ENCODE measurements at places on chromosomes 2 and 18.

DNA sequence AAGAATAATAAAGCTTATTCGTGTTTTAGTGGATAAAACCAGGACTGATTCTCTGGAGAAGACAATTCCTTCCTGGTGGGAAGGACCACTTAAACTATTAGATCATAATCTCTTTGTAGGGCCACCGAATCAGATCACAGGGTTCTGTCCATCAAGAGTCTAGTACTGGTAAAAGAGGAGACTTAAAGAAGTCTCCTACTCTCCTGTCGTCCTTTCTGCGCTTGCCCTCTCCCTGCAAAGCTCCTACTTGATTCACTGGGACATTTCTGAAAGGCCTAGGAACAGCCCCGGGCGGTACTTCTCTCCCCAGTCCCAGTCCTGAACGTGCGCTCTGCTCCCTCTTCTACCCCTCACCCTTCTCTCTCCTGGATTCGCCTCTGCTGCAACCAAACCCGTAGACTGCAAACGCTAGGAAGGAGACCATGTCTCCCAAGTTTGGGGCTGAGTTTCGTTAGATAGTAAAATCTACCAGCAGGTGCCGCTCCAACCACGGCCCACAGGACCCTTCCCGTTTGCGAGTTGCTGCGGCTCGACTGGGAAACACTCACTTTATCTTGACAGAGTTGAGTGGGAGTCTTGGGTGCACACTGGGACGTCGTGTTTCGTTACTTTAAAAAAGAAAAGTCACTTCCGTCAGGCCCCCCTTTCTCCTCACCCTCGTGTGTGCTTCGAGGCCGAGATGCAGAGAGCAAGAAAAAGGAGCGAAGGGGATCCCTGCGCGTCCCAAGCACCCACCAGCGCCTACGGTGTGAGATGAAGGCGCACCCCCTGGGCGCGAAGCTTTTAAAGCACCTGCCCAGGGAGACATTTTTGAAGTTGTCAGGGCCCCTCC lies 923 bp downstream of the FIGLA start:
- peak; percentile 76 for DNase-seq

DNA sequence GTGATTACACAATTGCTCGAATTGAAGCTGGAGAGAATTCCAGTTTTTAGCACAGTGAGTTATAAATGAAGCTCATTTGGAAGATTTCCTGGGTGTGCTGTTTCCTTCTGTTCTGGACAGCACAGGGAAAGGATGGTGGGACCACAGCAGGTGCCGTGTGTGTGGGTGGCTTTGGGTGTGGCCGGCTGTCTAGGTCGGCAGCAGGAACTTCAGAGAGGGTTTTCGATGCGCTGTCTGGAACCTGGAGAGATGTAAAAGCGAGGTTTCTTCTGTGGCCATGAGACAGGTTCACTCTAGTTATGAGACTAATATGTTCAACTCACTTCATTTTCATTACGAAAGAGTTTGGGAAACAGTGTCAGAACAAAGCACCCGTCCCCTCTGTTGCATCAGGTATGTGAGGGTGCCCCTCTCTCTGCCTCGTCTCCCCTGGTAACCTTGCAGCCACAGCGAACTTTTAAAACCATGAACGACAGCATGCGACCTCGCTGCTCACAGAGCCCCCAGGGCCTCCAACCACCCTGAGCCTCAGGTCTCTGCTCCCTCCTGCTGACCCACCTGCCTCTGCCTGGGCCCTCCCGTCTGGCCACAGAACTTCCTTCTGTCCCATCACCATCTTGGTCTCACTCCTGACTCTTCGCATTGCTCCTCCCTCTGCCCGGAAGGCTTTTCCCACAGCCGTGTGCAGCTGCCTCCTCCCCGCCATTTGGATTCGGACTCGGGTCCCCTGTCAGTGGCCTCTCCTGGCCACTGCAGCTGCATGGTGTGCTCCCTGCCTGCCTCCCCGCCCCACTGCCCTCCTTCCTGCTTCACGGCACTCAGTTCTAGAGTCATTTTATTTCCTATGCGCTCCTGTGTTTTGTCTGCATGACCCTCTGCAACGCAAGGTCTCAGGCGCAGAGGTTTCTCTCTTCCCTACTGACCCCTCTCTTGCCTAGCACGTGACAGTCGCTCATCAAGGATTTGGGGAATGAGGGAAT lies 151.2 kb downstream of the NDUFA10 start:
- no peak for DNase-seq

- no peak for DNase-seq
Measured at GRCh38 chr2:75619956-75620740, 26.4 kb upstream of the MRPL19 start.

- peak; percentile 71 for DNase-seq
Measured at GRCh38 chr2:219907011-219907365, 279.6 kb downstream of the SLC4A3 start.

DNA sequence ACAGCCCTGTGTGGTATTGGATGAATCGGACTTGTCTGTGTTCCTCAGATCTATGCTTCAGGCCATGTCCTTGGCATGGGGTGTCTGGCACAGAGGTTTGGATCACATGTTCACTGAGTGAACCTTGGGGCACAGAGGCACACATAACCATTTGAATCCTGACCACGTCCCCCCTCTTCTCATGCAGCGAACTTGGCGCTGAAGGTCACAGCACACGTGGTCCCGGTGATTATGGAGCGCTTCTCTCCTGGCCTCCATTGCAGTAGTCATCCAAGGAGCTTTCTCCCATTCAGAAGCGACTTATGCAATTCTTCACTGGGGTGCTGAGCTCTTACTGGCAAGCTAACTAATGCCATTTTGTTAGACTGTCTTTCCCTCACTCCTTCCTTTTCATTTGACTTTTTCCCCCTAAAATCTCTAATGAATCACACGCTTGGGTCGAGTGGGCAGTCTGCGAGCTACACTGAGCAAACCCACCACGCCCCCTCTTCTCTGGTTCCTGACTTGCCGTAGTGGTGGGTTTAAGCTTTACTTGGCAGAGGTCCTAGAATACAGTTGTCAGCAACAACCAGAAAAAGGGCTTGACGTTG lies 59.4 kb downstream of the KCNG2 start:
- DNase-seq = peak; percentile 67

GRCh38 chr2:218271865-218272530 lies 1.7 kb downstream of the PNKD start:
- no peak for DNase-seq

GRCh38 chr18:12086249-12086648 lies 7.4 kb upstream of the ANKRD62 start:
- DNase-seq = no peak

DNA sequence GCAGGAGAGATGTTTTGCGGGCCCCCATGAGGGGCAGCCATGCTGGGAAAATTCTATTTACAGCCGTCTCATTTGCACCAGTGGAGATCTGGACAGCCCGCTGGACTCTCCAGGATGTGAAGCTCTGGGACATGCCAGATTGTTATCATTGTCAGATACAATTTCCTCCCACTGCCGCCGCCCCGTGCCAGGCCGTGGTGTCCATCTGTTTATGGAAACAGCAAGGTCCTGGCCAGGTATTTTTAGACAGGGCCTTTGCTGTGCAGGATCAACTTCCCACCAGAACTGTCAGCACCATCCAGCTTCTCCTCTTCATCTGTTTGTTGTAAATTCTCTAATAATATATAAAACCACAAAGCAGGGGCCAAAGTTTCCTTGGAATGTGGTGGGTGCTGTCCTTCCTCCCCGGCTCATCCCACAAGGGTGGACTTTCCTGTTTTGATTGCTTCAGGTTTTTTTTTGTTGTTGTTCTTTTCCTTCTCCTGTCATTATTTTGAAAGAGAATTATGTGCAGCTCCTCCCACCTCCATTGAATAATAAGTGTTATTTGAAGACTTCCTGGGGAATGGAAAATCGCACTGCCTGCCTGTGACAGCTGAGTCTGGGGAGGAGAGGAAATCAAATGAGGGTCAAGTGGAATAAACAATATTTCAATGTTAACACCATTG lies 398.1 kb downstream of the TNS1 start:
- DNase-seq = peak; percentile 41

DNA sequence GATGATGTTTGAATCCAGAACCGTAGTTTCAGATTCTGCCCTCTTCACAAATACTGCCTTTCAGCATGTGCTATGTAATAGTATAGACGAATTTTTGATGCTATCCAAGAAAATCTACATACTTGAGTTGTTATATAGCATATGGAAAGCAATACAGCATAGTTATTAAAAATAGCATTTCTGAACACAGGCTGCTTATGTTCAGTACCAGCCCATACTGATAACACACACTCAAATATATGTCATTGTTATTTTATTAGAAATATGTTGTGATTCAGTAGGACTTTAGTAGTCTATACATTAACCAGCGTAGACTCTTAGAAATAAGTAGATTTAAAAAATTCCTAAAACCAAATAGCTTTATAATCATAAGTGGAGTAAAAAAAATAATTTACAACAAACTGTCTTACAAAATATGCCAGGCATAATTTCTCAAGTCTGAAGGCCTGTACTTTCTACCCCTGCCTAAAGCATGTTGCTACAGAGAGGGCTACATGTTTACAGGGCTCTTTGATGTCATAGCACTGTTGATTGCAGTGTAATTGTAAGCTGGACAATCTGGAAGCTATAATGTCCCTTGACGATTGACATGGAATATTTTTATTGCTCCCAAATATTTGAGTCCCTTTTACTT lies 86.3 kb downstream of the ASXL3 start:
- DNase-seq = no peak

- peak; percentile 10 for DNase-seq
Measured at GRCh38 chr18:76983613-76984051, 149.0 kb downstream of the MBP start.

DNA sequence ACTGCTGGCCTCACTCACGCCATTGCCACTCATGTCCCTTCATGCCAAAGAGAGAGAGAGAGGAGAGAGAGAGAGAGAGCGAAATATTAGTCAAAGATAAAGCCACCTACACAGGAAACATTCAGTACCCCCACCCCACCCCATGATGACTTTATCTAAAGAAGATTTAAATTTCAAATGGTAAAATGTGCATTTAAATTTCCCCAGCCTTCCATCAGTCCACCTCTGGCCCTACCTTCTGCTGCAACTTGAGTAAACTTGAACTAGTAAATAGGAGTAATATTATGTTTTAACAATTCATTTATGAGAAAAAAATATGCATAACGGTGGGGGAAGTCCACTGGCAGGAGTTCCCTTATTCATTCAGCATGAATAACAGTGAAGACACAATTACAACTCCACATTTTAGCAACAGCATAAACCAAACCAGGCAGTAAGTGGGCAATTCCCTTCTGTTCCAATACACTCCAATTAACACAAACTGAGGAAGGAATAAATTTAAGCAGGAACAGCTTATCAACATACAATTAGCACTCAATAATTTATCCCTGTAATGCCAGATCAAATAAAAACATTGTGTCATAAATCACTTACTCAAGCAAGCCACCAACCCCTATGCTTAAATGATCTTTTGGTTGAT lies 264.2 kb downstream of the LNPK start:
- no peak for DNase-seq

- DNase-seq = no peak
Measured at GRCh38 chr2:121925466-121925865, 170.0 kb downstream of the TSN start.

GRCh38 chr2:48175656-48176055 lies 269.4 kb upstream of the FBXO11 start:
- DNase-seq = no peak

- DNase-seq = no peak
Measured at GRCh38 chr2:69680001-69680675, 36.6 kb upstream of the AAK1 start.

GRCh38 chr2:33022989-33023727 lies 76.4 kb downstream of the LTBP1 start:
- DNase-seq = no peak

GRCh38 chr2:230905448-230906421 lies 19.3 kb downstream of the GPR55 start:
- DNase-seq = no peak

DNA sequence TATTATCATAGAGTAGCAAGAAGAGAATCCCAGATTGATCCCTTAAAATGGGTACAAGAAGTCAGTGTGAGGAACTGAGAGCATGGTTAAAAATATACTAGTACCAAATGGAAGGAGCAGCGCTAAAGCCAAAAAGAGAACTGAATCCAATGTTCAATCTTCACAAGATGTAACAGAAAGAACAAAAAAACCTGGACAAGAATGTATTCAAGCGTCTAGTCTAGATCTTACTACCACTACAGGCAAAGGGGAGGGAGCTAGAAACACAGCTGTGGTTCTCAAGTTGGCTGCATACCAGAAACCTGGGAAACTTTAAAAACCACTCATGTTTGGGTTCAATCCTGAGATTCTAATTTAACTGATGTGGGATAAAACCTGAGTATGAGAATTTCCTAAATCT lies 57.5 kb downstream of the PIAS2 start:
- DNase-seq = peak; percentile 20

GRCh38 chr2:214934006-214934405 lies 124.5 kb upstream of the BARD1 start:
- no peak for DNase-seq

- DNase-seq = no peak
Measured at GRCh38 chr2:98692090-98693054, 38.6 kb downstream of the MGAT4A start.

DNA sequence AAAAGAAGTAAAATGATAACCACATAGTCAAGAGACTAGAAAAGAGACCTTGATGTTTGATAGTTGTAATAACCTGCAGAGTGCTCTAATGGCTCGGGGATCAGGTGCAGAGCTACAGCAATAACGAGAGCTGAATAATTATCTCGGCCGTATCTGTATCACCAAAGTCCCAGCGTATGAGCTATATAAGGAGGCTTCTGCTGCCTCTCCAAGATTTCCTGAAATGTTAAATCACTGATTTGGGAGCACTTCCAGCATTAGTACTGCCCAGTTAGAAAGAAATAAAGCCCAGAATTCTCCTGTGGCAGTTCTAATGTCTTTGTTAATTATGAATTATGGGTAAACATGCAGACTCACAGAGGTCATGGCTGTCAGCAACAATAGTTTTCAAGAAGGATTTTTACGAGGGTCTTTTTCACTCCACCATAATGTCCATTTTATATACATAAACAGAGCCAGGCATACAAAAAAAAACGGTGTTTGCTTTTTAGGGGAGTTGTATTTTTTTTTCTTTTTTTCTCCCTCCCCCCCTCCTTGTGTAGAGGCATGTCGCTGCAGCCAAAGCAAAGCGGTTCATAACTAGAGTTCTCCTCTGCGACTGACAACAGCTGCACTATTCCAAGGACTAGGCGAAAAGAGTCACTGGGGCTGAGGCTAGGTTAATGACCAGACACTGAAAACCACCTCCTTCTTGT lies 168.3 kb upstream of the VRK2 start:
- DNase-seq = no peak

DNA sequence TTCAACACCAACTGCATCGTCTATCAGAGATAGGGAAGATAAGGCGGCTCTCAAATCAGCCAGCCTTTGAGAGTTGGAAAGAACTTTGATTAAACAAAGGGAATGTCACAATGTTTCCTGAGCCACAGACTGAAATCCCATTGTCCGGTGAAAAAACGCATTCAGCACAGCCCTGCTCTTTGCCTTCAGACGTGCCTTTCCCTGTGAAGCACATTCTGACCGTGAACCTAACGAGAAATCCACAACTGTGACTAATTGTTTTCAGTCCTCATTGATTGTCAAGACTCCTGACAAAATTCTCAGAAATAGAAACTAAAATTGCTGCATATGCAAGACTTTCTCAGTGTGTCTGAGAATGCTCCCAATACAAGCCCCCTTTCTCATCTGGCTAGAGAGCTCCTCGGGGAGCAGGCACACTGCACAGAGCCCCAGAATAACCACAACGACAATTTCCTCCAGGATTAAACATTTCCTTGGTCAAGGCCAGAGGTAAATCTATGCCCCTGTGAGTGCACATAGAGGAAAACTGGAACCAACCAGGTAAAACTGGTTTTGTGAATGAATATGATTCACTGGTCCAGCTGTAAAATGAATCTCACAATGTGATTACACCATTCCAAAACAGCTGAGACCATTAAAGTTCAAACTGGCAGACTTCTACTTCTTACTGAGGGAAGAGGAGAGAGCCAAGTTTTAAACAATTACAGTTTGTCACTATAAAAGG lies 561.9 kb upstream of the ID2 start:
- peak; percentile 39 for DNase-seq
